ENCODE measurements at places on chromosomes 6 and 20.

- DNase-seq: no peak
Measured at GRCh38 chr6:1491591-1492319, 102.4 kb downstream of the FOXF2 start.

DNA sequence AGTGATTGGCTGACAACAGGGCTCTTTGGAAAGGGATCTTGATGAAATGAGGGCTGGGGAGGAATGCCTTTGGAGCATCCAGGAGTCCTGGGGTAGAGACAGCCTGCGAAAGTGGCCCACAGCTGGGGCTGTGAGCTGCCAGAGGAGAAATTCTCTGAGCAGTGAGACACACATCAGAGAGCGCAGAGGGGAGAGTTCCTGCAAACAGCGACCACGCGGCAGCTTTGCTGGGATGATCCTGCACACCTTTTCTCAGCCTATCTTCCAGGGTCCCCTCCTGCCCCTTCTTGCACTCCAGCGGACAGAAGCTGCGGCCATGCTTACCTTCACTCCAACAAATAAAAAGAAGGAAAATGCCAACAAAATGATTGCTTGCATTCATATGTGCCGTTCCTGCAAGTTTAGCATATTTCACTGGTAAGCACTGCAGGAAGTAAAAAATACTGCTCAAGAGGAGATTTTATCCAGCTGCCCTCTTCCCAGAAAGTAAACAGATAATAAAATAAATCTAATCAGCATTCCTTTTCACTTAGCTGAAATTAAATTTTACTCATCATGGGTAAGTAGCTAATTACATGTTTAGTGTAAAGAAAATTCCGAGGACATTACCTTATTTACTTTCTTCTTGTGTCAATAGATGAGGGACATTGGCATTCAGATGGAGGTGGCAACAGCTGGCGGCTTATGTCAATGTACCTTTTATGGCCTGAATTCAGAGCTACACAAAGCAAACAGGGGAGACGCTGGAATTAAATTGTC lies 339.9 kb upstream of the ARID1B start:
- no peak for DNase-seq

DNA sequence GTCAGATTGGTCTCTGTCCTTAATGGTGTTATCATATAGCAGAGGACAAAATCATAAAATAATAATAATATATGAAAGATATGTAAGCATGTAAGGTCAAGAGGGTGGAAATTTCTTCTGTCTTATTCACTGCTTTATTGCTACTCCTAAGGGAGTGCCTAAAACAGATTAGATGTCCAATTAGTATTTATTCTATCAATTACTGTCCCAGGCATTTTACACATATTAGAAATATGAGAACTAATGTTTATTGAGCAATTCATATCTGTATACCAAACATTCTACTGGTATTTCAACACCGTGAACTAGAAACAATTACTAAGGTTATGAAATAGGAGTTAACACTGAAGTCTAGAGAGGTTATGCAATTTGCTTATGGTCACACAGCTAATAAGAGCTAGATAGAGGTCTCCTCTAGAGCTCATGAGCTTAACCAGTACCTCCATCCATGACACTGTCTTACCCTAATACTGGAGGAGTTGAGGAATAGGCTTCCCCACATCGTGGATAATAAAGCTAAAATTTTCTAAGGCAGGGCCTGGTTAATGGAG lies 302.3 kb downstream of the PLCB1 start:
- no peak for DNase-seq

- DNase-seq: no peak
Measured at GRCh38 chr6:34697904-34698559, 1.5 kb upstream of the ILRUN start.

DNA sequence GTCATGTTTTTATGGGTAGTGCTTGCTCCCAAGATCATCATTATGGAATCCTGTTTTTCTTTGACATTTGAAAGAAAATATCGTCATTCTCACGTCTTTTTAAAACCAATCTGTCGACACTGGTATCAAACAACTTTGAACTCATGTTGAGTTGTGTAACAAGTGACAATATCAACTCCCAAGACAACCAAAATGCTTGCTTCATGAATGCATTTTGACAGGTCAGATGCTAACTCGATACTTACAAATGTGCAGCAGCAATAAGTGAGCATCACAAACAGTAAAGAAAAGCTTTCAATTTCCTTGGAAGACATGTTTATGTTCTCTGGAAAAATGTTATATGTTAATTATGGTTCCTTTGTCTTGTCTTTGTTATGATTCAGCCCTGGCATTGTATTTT lies 125.9 kb downstream of the EPHA7 start:
- no peak for DNase-seq

DNA sequence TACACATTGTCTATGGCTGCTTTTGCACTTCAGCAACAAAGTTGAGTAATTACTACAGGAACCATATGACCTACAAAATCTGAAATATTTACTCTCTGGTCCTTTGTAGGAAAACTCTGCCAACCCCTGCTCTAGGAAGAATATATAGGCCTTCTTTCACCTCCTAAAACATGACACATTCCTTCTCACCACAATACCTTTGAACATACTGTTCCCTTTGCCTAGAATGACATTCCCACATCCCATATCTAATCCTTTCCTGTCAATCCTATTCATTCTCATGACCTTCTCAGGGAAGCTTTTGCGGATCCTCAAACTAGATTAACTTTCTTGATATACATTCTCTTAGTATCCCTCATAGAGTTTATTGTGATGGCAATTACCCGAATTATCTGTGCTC lies 18.0 kb upstream of the NCOA6 start:
- DNase-seq: no peak

DNA sequence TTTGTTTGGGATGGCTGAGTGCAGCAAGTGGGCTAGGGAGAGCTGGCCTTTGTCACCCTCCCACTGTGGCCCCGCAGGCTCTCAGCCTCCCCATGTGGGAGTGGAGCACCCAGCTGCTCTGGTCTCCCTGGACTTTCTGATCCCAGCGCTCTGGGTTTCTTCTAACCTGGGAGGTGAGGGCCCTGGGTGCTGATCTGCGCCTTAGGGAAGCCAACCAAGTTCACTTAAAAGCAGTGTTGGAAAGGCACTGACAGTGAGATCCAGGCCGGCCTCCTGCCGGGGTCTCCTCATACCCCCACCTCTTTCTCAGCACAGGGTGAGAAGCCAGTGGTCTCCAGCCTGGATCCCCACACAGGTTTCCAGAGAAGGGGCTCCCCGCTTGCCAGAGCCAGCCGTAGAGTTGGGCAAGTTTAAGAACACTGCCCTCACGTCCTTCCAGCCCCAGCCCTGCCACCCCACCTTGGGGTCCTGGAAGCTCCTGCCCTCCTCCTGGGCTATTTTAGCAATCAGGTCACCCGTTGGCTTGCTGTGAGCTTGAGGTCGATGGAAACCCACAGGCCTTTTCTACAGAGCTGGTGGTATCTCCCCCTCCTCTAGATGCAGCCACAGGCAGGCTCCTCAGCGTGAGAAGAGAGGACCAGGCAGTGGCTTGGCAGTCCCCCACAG lies 9.6 kb downstream of the C20orf203 start:
- DNase-seq: no peak

Data from fibroblast of skin of back (primary cell).